Fibroblast of the conjunctiva (primary cell): ENCODE measurements at places on chromosomes 12 and 14.
A peak's percentile ranks its signal among the peaks of the same experiment; 100 is the strongest.

DNA sequence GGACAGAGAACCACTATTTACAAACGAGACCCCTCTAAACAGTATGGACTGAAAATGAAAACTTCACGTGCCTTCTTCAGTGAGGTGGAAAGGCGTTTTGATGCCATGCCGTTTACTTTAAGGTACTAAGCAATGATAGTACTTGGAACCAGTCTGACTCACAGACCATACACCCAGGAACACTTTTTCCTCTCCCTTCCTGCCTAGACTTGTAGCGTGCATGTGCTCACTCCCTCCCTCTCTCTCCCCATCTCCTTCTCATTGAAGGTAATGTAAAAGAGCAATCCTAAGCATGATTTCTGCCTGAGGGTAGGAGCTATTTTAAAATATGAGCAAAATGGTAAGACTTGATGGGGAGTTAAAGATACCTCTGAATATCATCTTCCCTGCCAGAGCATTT lies 5.9 kb upstream of the RPL41 start:
- no peak for DNase-seq

- no peak for DNase-seq
These were observed 288.4 kb downstream of the DAD1 start for GRCh38 chr14:22300646-22301045.

DNA sequence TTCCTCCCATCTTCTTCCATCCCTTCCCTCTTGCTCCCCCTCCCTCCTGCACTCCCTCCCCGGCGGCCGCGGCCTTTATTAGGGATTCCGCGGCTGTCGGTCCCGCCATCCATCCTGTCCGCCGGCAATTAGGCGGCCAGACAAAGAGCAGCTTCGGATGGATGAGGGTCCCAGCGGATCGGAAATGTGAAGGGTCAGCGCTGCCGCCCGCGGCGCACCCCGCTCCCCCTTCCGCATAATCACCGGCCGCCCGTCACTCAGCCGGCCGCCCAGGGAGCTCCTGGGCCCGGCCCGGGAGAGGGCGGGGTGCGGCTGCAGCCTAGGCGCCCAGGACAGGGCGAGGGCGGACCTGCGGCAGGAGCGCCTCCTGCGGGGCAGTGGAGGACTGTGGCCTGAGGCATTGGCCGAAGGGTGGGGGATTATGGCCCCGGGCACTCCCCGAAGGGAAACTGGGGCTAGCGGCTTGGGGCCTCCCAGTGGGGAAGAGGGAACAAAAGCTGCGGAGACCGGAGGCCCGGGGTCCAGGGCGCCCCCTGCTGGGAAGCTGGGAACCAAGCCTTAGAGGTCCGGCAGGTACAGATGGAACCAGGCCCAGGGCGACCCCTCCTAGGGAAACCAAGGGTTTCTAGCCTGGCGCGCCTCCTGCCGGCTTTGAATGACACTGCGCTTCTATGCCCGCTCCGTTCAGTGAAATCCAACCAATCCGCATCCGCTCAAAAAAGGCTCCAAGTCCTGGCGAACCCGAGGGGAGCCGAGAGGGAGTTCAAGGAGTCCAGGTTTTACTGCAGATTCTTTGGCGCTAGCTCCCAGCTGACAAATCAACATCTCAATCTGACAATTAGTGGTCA lies 4.4 kb upstream of the DNAJC22 start:
- peak; percentile 59 for DNase-seq

DNA sequence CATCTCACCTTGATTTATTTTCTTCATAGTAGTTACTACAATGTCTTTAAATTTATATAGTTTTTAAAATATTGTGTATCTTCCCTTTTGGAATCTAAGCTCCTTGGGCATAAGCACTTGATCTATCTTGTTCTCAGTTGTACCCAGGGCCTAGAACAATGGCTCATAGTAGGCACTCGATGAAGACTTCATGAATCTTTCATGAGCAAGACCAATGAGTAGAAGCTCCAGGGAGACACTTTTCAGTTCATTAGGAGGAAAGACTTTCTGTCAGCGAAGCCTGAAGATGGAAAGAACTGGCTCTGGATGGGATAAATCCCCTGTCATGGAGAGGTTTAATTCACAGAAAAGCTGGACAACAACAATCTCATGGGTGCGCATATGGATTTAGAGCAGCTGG lies 140.2 kb upstream of the CRY1 start:
- no peak for DNase-seq

- peak; percentile 63 for DNase-seq
These were observed 227.7 kb downstream of the NOVA1 start for GRCh38 chr14:26370115-26370514.

DNA sequence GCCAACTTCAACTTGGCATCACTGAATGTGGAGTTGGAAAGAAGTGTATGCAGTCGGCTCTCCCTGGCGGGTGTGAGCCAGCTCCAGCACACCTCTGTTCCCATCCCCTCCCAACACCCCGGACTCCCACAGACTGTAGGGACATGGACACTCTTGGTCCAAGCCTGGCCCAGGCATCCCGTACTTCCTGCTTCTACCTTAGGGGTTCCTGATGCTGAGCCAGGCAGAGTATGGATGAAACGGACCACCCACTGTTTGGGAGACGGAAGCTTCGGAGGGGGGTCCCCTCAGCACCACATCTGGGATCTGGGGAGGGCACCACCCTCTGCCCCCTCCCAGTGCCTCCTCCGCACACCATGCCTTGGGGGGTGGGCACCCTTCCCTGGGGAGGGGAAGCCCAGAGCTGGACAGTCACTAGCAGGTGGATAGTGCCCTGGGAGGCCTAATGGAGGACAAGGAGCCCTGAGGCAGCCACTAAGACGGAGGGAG lies 62.0 kb downstream of the LGMN start:
- DNase-seq = no peak

DNA sequence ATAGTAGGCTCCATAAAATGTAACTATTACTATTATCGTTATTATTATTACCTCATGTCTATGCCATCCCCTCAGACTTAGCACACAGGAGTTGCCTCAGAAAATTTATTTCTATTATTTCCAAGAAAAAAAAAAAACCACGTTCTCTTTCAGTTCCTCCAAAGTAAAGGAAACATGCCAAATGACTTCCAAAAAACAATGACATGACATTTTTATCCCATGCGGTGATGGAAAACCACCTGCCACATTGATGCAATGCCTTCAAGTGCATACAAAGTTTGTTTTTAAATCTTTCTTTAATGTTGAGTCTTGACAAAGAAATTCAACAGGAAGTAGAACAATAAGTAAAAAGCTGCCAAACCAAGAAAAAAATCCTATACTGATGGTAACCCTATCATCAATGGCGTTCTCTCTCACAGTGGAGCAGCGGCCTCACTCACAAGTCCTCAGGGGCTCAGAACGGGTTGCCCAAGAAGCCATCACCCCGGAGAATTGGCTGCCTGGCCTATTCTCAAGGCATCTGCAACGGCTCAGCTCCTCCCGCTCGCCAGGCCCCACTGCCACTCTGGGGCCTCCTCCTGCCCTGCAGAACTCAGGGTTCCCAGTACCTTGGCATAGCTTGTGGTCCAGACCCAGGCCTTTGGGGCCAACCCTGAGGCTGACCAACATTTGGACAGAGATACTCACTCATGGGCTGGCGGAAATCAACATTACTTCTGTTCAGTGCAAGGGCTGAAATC lies 51.9 kb downstream of the SERPINA3 start:
- no peak for DNase-seq

- DNase-seq = no peak
These were observed 261.1 kb downstream of the AKAP6 start for GRCh38 chr14:32590157-32590556.

GRCh38 chr12:38911611-38912010 lies 6.2 kb upstream of the CPNE8 start:
- DNase-seq = no peak

GRCh38 chr12:130702966-130703732 lies 12.9 kb downstream of the RIMBP2 start:
- no peak for DNase-seq

GRCh38 chr14:104238424-104239184 lies 100.2 kb downstream of the KIF26A start:
- no peak for DNase-seq

- DNase-seq = no peak
These were observed 128.4 kb downstream of the GALC start for GRCh38 chr14:87864356-87865270.

- DNase-seq = no peak
These were observed 73.1 kb upstream of the AMN1 start for GRCh38 chr12:31801872-31802271.

- DNase-seq = no peak
These were observed 252.5 kb downstream of the TMEM132C start for GRCh38 chr12:128519426-128519825.

GRCh38 chr14:22573804-22574203 lies 15.2 kb downstream of the DAD1 start:
- no peak for DNase-seq

DNA sequence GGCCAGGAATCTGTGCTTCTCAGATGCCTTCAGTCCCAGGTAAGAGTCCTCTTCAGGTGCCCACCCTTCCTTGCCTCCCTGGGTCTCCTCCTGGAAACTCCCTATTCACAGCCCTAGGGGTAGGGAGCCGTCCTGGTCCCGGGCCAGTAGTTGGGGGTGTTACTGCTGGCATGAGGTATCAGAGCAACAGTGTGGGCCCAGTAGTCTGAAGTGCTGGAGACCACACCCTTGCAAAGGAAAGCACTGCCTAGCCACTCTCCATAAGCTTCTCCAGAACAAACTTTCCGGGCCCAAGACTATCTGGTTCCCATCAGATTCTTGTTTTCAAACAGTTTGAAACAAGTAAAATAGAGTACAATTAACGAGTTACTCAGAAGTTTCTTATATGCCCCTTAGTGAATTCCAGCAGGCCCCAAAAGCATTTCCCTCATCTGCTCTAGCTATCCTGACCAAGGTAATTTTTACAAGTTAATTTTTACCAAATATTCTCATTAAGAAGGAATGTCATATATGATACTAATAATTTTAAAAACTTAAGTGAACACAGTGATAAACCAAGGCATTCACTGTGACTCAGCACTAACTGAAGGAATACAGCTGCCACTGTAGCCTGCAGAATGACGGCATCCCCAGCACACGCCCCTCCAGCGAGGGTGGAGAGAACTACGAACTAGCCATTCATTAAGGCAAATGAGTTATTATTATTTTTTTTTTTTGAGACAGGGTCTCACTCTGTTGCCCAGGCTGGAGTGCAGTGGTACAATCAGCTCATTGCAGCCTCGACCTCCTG lies 49.4 kb downstream of the MOK start:
- no peak for DNase-seq

- peak; percentile 71 for DNase-seq
These were observed 14.7 kb downstream of the AACS start for GRCh38 chr12:125079648-125080645.

DNA sequence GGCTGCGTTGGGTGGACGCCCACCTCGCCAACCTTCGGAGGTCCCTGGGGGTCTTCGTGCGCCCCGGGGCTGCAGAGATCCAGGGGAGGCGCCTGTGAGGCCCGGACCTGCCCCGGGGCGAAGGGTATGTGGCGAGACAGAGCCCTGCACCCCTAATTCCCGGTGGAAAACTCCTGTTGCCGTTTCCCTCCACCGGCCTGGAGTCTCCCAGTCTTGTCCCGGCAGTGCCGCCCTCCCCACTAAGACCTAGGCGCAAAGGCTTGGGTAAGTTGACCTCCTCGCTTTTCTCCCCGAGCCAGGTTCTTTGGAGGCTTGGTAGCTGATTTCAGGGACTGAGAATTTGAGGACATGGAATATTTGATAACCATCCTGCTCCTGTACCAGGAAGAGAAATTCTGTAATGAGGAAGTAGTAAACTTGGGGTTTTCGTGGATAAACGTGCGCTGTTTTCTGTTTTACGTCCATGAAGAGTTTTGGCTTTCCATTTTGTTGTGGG lies 530 bp downstream of the APAF1 start:
- no peak for DNase-seq

DNA sequence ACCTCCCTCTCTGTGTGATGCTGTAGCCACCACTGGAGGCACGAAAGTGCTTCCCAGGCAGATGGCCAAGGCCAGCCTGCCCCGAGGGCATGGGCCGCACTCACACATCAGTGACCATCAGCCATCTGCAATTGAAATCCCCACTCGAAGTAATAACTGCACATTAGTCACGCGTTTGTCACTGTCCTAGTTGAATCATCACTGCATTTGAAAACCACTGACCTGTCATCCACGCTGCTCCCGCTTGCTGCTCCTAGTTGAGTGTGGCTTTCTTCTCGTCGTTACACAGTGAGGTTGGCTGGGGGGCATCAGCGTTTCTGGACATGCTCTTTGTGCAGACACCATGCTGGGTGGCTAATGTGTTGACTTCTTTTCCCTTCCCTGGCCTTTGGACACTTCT lies 176.1 kb downstream of the ADGRD1 start:
- DNase-seq = no peak

GRCh38 chr12:40587970-40588369 lies 104.3 kb upstream of the CNTN1 start:
- DNase-seq = no peak
